ENCODE measurements at places on chromosomes 5 and 9.

GRCh38 chr5:147170603-147171002, 64.2 kb upstream of the STK32A start:
- DNase-seq, result peak; percentile 18

DNA sequence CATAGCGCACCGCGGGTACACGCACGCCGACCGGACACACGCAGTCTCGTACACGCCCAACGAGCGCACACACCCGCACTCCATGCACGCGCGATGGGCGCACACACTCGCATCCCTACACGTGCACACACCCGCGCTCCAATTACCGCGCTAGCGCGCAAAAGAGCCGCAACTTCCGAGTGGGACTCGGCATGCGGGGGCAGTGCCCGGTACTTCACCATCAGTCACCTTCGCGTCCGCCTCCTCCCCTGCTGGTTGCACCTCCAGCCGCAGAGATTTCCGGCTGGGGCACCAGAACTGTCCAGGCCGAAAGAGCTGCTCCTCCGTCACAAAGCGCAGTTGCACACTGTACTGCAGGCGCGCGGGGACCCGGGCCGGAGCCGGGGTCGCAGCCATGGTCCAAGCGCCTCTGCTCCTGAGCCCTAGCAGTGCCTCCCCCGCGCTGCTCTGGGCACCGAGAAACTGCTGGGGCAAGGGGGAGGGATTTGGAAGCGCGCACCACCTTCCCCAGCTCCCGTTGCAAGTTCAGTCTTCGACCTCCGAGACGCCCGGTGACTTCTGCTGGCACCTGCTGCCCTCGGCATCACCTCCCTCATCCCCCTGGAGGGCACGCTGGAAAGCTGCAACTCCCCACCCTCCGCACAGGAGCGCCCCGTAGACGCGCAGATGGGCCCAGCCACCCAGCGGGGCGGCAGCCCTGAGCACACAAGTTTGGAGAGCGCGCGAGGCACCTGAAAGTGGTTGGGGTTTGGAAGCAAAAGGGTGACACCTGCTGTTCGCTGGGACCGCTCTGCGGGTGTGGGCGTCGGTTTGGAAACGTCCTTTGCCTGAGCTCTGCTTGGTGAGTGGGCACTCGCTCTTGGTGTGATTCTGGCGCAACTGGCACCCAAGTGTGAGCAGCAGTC, 337.4 kb upstream of the PUM3 start:
- peak; percentile 67 for DNase-seq

GRCh38 chr9:137068539-137069507, 1.5 kb downstream of the SAPCD2 start:
- no peak for DNase-seq

DNA sequence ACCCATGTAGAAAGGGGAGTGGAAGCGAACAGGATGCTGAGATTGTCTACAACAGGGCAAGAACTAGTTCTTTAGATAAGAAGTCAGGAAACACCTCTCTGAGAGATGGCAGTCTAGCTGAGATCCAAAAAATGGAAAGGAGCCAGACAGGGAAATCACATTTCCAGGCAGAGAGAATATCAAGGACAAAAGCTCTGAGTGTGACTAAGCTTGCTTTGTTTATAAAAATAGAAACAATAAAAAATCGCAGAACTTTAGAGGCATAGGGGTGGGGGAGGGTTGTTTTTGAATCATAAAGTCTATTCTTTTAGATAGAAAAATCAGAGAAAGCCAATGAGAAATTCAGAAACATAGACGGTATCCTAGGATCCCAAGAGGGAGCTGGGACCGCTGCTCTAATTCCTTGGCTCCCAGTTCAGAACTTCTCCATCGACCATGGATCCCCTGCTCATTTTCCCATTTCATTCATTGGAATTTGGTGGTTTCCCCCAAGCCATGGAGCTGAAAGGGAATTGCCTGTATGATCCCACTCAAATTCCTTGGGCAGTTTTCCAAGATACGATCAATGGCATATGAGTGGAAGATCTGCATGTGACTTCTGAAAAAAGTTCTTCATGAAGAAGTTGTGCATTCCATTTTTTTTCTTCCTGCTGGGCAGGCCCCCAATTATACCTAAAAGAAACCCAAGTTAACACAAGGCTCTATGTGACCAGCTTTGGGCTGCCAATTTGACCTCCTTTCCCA, 182.0 kb downstream of the GRIA1 start:
- DNase-seq, result no peak

DNA sequence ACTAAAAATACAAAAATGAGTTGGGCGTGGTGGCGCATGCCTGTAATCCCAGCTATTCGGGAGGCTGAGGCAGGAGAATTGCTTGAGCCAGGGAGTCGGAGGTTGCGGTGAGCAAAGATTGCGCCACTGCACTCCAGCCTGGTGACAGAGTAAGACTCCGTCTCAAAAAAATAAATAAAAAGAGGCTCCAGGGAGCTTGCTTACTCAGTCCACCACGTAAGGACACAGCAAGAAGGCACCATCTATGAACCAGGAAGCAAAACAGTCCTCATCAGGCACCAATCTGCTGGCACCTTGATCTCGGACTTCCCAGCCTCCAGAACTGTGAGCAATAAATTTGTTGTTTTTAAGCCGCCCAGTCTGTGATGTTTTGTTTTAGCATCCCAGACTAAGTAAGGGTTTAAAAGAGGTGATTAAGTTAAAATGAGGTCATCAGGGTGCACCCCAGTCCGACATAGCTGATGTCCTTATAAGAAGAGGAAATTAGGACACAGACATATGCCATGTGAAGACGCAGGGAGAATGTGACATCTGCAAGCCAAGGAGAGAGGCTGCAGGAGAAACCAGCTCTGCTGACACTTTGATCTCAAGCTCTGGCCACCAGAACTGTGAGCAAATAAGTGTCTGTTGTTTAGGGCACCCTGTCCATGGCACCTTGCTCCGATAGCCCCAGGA, 45.9 kb downstream of the C9orf50 start:
- no peak for DNase-seq

GRCh38 chr9:133729617-133730281, 8.4 kb downstream of the SARDH start:
- DNase-seq, result no peak

DNA sequence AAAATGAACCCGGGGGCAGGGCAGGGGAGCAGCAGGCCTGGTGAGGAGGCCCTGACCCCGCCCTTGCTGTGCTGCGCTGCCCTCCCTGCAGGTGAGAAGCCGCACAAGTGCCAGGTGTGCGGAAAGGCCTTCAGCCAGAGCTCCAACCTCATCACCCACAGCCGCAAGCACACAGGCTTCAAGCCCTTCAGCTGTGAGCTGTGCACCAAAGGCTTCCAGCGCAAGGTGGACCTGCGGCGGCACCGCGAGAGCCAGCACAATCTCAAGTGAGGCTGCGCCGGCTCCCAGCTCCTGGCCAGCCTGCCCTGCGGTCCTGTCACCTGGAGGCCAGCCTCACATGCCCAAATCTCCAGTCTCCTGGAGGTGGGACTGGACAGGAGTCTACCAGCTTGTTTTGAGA, 12.3 kb downstream of the GFI1B start:
- no peak for DNase-seq

DNA sequence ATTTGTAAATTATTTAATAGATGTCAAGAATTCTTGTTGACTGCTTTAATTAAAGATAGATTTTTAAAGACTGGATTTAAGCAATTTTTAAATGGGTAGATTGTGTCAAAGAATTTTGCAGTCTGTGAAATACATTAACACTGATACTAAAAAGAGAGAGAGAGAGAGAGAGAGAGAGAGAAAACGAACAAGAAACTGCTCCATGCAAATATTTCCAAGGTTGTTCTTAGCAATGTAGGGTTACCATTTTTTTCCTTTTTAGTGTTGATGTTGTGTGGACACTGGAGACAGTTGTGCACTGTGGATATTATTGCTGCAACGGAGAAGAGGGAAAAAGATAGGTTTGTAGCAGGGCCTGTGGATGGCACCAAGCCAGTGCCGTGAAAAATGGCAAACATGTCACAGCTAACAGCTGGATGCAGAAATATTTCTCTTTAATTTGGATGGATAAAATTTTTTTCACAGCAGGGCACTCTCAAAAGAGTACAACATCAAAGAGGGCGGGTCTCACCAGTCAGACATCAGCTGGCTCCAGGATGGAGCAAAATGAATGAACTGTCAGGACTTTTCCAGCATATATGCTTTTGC, 58.2 kb downstream of the PRDM6 start:
- DNase-seq, result no peak

DNA sequence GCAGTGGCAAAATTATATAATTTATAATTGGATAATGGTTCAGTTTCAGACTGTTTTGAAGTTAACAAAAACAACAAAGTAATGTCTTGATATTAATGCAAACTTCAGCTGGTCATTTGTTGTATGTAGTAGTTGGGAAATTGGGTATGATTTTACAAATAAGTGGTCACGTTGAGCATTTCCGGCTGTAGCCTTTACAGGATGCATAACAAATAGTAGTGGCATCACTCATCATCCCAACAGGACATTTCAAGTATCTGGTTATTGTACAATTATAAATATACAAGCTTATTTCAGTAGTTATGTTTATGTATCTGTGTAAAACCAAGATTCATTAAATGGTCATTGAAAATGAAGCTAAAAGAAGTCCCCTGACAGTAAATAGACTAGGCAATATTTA, 72.9 kb downstream of the SMIM15 start:
- DNase-seq, result no peak

DNA sequence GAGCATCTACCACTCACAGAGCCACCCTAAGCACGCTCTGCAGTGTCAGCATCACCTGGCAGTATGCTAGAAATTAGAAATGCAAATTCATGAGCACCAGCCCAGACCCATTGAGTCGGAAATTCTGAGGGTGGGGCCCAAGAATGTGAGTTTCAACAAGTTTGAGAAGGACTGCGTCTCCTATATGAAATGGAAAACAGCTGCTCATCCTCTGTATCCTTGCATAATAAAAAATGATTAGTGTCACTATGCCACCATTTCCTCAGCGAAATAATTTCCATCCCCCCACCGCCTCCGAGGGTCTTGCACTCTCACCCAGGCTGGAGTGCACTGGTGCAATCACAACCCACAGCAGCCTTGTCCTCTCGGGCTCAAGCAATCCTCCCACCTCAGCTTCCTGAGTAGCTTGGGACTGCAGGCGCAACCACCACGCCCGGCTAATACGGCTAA, 1.3 kb upstream of the IQGAP2 start:
- DNase-seq, result peak; percentile 71

- no peak for DNase-seq
Observed at GRCh38 chr9:114426046-114426948, 38.5 kb upstream of the AKNA start.

All from GM12865 (cell line).